CD4-positive, alpha-beta T cell treated with Interleukin-4 for 4 hours (primary cell): ENCODE measurements at places on chromosomes 3 and 15.

GRCh38 chr3:17552351-17552750, 190.1 kb downstream of the TBC1D5 start:
- DNase-seq, result no peak

- peak; percentile 81 for DNase-seq
Observed at GRCh38 chr3:32432711-32433530, 41.3 kb downstream of the CMTM7 start.

DNA sequence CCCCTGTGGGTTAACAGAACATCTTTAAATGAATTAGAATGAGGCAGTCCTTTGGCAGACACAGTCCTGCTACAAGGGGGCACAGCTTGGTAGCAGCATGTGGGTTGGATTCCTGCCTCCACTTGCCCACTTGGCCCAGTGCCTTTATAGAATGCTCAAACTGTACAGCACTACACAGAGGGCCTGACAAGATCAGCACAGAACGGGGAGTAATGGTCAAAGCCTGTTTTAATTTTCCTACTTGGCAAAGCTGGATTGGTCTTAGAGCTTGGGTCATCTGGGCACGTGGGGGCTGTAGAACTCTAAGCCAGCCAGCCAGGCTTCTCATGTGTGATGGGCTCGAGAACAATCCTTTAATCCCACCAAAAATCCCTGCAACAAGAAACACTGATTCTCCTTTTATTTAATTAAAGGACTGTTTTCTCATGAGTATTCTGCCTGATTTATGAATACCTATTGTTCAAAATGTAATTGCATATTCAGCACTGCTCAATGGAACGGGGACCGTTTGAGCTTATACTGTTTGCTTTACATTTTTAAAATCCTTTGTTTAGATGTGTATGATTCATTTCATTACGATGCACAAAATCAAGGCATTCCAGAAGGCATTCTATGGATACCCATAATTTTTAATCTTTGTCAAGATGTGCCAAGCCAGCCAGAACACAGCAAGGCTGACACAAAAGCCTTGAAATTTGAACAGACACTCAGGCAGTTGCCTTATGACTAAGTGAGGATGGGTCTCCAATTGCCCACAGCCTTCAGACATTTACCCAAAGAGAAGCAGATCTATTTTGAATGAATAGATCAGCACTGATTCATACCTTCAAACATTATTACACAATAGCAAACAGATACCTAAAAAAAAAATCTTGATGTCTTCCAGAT, 249.3 kb upstream of the TGFBR2 start:
- no peak for DNase-seq

- DNase-seq, result peak; percentile 15
Observed at GRCh38 chr3:98508582-98508981, 11.1 kb downstream of the OR5K2 start.

DNA sequence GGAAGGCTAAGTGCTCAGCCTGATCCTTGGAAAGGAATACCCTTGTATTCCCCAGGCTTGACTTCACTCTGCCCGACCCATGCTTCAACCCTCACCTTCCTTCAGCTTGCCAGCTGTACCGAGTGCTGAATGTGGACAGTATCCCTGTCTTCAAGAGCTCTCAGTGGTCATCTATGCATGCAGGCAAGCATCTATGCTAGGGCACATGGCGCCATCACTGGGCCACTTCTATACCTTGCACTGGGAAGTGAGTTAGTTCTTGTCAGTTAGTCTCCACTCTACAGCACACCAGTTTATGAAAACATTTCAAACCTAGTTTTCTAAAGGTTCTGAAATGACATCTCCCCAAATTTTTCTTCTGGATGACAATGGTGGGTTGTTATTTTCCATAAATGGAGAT, 82.0 kb upstream of the MYRIP start:
- no peak for DNase-seq

DNA sequence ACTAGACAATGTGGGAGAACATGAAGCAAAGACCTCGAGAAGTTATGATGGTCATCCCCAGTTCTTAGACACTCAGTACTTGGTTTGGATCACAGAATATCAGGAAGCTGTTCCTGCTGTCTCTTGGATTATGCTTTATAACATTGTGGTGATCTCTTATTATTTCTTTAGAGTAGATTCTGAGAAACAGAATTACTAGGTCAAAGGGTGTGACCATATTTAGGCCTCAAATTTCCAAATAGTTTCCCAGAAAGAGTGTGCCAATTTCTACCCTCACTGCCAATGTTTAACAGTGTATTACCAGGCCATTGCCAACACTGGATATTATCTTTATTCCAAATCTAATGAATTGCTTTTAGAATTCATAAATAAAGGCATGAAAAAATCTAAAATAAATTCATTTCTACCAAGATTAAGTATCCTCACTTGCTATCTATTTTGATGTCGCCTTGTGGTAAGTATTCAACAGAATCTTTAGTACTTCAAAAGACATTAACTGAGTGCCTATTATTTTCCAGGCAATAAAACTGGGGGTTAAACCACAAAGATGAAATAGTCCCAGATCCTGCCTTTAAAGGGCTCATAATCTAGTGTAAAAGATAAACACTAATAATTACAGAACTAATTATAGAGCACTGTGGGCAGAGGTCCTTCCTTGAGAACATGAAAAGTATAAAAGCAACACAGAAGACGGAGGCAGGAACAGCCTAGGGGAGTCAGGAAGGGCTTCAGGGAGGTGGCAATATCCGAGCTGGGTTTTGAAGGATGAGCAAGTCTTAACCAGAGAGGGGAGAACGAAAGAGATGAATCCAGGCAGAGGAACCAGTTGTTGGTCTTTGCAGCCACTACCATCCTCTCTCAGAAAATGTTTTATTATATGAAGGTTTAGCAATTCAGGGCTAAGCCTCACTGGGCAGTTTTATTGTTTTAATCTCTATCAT, 86.8 kb downstream of the IGF2BP2 start:
- no peak for DNase-seq

DNA sequence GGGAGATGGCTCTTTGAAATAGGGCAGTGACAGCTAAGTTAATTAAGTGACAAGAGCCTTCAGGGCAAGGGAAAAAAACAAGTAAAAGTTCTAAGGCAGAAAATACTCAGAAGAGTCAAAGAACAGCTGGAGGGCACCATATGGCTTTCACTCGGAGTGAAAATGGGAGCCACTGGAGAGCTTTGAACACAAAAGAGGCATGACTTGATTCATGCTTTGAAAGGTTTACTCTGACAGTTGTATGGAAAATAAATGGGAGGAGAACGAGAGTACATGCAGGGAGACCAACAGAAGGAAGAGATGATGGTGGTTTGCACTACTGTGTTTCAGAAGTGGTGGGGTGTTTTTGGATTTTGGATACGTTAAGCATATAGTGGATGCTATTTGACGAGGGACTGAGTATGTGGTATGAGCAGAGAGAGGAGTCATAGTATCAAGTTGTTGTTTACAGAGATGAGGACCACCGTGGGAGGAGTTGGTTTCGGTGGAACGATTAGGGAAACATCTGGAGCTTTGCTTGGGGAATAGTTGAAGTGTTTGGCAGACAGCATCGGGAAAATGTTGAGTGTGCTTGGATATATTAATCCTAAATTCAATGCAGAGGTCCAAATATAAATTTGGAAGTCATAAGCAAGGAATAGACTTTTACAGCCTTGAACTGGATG, 411.5 kb downstream of the GABRG3 start:
- DNase-seq, result no peak

- no peak for DNase-seq
Observed at GRCh38 chr3:130849091-130849552, 44.8 kb upstream of the ATP2C1 start.

GRCh38 chr15:65638681-65639089, 16.9 kb downstream of the SLC24A1 start:
- peak; percentile 69 for DNase-seq

GRCh38 chr3:57777774-57778173, 21.7 kb downstream of the SLMAP start:
- no peak for DNase-seq

GRCh38 chr15:78313383-78313782, 14.0 kb upstream of the SKIC8 start:
- no peak for DNase-seq

- DNase-seq, result no peak
Observed at GRCh38 chr15:57861815-57862586, 155.5 kb downstream of the POLR2M start.

DNA sequence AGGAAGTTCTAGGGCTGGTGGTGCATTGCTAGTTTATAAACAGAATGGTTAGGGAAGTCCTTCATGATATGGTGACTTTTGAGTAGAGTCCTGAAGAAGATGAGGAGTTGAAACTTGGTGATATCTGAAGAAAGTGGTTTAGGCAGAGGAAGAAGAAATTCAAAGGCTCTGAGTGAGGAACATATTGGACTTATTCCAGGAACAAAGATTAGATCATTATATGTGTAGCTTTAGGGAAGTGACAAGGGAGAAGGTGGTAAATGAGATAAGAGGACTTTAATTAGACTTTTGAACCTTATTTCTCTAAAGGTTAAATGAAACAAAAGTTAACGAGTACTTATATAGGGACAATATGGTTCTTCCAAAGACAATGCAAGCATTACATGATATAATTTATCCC, 286.7 kb downstream of the DOCK3 start:
- DNase-seq, result no peak

- DNase-seq, result no peak
Observed at GRCh38 chr3:141076797-141077571, 25.8 kb downstream of the SPSB4 start.

DNA sequence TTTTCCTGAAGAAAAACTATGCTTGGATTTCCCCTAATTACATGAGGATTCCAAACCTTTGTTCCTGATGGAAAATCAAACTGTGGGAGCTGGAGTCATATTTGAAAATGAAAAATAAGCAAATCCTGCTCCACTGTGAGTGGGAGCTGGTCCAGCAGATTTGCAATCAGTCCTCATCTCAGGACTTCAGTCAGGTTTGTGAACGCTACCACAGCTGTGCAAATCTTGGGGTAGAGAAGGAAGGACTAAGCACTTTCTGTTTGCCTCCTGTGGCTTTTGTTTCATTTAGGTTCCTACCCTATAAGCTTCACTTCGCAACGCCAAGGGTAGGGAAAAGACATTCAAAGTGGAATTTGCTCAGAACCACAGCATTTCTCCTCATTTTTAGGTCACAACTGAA, 238.2 kb downstream of the TUSC7 start:
- DNase-seq, result no peak

GRCh38 chr3:8497582-8497981, 4.0 kb upstream of the LMCD1 start:
- DNase-seq, result no peak

DNA sequence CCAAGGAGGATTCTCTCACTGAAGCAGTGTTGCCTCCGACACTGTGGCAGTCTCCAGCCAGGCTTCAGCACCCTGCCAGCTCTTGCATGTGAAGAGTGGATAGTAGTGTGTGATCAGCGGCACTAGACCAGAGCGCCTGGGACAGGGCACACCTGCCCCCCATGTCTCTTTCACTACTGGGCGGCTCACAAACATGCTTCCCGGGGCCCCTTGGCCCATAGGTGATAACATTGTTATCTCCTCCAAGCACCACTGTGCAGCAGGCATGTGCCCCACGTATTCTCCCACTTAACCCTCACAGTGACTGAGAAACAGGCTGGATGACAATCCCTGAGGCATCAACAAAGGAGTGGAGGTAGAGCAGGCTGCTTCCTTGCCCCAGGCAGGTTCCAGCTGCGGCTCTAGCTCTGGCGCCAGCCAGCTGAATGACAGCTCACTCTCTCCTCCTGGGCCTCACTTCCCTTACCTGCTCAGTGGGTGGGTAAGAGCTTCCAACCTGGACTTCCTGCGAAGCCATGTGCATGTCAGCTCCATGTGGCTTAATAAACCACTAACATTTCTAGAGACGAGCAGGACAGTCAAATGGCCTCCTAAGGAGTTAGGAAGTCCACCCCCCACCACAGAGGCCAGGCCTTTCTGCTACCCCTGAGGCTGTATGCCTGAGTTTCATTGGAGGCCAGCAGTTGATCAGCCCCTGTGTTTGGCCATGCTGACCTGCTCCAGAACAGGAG, 37.8 kb downstream of the KLF13 start:
- no peak for DNase-seq

DNA sequence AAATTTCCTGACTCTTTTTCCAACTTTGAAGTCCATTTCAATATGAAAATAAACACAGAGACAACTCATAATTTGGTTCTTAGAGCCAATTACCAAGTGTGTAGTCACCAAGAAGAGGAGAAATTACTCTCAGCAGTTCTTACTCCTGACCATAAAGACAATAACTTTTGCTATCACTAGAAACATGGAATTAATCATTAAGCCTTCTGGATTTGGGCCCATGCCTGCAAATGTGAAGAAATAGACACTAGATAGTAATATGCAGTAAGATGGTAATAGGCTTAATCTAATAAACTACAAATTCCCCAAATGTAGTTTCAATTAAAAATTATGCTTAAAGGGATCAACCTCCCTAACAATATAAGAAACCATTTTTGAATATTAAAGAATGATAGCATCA, 185.1 kb upstream of the AGTR1 start:
- no peak for DNase-seq

DNA sequence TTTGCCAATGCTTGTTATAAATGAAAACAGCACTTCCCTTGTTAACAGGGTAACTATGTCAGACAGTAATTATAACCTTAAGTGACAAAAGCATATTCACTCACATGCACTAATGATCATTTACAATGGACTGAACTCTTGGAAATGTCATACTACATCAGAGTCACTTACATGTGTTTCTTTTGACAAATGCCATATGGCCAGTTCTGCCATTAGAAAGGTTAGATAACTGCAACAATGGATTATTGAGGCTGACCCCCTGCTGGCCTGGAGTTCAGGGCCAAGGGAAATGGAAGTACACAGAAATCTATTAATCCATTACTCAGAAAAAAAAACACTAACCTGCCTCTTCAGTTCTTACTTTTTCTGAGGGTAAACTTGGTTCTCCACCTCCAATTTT, 313.4 kb downstream of the CNTN3 start:
- no peak for DNase-seq

GRCh38 chr15:96230526-96231181, 99.8 kb upstream of the NR2F2 start:
- no peak for DNase-seq

- DNase-seq, result no peak
Observed at GRCh38 chr3:60629816-60630215, 621.4 kb downstream of the FHIT start.

- DNase-seq, result no peak
Observed at GRCh38 chr3:172061724-172062184, 22.4 kb downstream of the FNDC3B start.

DNA sequence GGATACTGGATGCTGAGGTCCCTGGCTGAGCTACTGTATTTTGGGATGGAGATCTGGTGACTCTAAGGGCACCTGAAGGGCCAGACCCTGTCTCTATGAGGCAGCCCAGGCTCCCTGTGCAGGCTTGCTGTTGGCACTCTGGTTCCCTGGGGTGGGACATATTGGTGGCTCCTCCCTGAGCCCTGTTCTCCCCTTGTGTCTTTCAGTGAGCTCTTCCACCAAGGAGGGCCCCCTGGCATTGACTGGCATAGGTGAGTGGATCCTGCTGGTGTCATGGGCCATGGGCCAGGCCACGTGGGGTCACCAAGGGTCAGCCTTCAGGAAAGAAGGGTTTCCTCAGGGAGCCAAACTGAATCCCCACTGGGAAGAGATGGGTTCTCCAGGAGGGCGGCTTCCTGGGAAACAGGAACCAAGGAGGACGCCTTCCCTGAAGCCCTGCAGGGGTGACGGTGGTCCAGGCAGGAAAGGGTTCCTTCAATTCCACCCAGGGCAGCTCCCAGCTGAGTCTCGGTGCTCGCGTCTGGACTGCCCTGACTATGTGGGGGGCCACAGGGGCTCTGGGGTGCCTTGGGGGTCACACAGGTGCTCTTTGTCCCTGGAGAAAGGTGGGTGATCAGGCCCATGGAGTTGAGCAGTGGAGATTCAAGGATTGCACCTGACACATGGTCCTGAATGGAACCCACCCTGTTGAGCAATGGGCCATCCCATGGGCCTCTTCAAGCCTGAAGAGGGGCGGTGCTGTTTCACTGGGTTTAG, 220.4 kb downstream of the SNRPN start:
- no peak for DNase-seq

- peak; percentile 5 for DNase-seq
Observed at GRCh38 chr3:149042789-149043386, 43.4 kb downstream of the HLTF start.
